ENCODE measurements at places on chromosomes 5 and 9. TPM values are rescaled to one million over a fixed set of nuclear protein-coding genes. Genes with fewer than 3 reads are reported as not detected.

Gene ASPN
- total RNA-seq = not detected

Gene ZDHHC11B
- total RNA-seq = 0.29 TPM

Gene C5orf58
- total RNA-seq = not detected

Gene OTP
- total RNA-seq = not detected

Gene MRPL22
- total RNA-seq = 52.2 TPM

Gene DUSP1
- 215 TPM for total RNA-seq

All from epithelial cell of proximal tubule (primary cell).